ENCODE measurements at places on chromosomes 3 and 15. TPM values are rescaled to one million over a fixed set of nuclear protein-coding genes. Genes with fewer than 3 reads are reported as not detected.

Gene CATSPER2
- 3.6 TPM for total RNA-seq

Gene COL6A5
- total RNA-seq = 0.15 TPM

Gene LDHAL6B
- total RNA-seq = not detected

Gene FGD5
- 4.4 TPM for total RNA-seq

Gene SCN5A
- 0.32 TPM for total RNA-seq

DNA sequence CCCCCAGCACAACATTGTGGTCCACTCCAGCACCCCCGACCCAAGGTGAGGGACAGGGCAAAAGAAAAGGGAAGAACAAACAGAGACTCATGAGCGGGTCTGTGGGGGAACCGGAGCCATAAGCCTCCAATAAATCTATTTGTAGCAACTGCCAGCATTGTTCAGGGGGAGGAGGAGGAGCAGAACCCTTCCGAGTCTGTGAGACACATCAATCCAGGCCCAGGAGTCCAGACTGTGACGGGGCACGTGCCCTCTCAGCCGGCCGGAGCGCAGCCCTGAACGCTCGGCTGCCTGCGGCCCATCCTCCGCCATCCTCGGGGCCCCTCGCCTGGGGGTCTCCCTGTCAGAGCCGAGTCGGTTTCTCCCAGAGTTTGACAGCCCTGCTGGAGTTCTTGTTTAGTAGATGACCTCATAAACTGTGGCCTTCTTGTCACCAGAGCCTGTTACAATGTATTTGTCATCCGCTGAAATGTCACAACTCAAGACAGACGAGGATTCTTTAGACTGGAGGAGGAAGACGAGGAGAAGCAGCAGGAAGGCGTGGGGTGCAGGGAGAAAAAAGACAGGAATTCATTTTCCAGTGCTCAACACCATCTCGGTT is 47.9 kb downstream of the TLE3 start:
- H3K36me3 ChIP-seq = peaks cover 35% of the 10 kb centered on the region
- no peaks in the 10 kb centered on the region for H3K27me3 ChIP-seq
- H3K4me3 ChIP-seq = no peak overlapping the region
- no peak for DNase-seq
- no peak overlapping the region for H3K27ac ChIP-seq
- no peaks in the 10 kb centered on the region for H3K4me1 ChIP-seq

DNA sequence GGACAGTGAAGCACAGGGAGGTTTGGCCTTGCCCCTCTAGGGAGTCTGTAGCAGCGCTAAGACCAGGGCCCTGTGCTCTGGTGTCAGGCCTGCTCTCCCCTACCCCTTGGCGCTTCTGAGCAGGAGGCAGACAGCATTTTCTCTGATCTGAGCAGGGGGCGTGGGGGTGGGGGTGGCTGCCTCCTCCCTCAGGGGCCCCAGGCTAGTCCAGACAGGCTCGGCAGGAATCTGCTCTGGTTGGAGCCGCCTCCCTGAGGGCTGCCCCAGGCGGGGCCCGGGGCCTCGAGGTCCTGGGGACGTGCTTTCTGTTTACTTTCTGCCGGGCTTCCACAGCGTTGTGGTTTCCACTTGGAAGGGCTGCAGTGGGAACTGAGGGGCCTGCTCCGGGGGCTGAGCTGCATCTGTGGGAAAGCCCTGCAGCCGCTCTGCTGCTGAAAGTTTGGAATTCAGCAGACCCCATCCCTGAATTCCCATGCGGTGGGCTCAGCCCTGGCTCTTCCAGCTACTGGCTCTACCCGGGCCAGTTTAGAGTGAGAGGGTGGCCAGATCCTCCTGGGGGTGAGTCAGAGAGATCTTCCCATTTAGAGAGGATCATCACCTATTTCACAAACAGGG is 105.4 kb downstream of the LINGO1 start:
- H3K4me3 ChIP-seq = no peak overlapping the region
- no peak for DNase-seq
- H3K27ac ChIP-seq = no peak overlapping the region
- no peaks in the 10 kb centered on the region for H3K4me1 ChIP-seq
- no peaks in the 10 kb centered on the region for H3K27me3 ChIP-seq

DNA sequence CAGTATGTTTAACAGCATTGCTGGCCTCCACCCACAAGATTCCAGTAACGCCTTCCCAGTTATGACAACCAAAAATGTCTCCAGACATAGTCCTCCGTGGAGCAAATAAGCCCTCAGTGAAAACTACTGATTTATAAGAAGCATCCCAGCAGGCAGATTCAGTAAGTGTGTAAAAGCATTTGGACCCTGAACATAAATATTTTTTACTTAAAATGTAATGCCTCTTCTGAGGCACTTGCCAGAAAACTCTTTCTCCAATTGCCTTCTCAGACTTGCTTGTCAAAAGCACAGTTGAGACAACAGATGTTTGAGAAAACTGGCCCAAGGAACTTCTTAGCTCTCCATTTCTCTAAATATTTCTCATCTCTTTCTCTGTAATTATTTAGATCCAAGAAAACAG is 31.8 kb upstream of the DCLK3 start:
- no peaks in the 10 kb centered on the region for H3K4me1 ChIP-seq
- H3K27me3 ChIP-seq = no peaks in the 10 kb centered on the region
- H3K36me3 ChIP-seq = no peaks in the 10 kb centered on the region
- DNase-seq = no peak
- no peak overlapping the region for H3K27ac ChIP-seq

DNA sequence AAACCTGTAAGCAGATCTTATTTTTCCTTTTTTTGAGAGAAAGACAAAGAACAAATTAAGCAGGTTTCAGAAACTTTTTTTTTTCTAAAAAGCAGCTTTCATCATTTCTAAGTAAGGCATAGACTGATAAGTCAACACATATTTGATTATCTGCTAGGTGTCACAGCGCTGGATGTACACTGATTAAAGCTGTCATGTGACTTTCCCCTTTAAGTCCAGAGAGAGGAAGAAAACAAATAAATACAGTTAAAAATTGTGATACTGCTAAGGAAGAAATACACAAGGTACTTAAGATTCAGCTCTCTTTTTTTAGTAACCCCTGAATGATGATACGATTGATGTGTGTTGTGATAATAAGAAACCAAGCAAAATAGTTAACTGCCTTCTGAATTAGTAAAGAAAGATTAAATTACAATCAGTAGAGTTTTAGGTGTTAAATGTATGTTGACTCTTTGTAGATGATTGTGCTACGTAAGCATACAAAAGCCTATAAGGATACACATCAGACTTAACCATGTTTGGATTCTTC is 2.8 kb downstream of the GLCE start:
- H3K36me3 ChIP-seq = no peaks in the 10 kb centered on the region
- no peaks in the 10 kb centered on the region for H3K4me1 ChIP-seq
- H3K27ac ChIP-seq = no peak overlapping the region

- H3K27ac ChIP-seq = no peak overlapping the region
- no peak overlapping the region for H3K4me3 ChIP-seq
- DNase-seq = no peak
- no peaks in the 10 kb centered on the region for H3K36me3 ChIP-seq
Measured at GRCh38 chr3:28743271-28743670, 394.6 kb upstream of the AZI2 start.

GRCh38 chr3:46857485-46858341 is 5.5 kb downstream of the MYL3 start:
- H3K27ac ChIP-seq = no peak overlapping the region
- no peaks in the 10 kb centered on the region for H3K4me1 ChIP-seq
- no peak overlapping the region for H3K4me3 ChIP-seq
- H3K27me3 ChIP-seq = no peaks in the 10 kb centered on the region
- H3K36me3 ChIP-seq = no peaks in the 10 kb centered on the region
- no peak for DNase-seq

GRCh38 chr3:193053046-193053435 is 135.4 kb upstream of the MB21D2 start:
- no peaks in the 10 kb centered on the region for H3K36me3 ChIP-seq
- H3K27ac ChIP-seq = no peak overlapping the region
- H3K4me1 ChIP-seq = no peaks in the 10 kb centered on the region
- no peaks in the 10 kb centered on the region for H3K27me3 ChIP-seq
- no peak for DNase-seq

- no peak for DNase-seq
- peak overlapping the region; percentile 89 for H3K27ac ChIP-seq
- peak overlapping the region; percentile 84 for H3K4me3 ChIP-seq
- H3K4me1 ChIP-seq = no peaks in the 10 kb centered on the region
Measured at GRCh38 chr15:41231422-41232226, 556 bp downstream of the CHP1 start.

- no peak overlapping the region for H3K4me3 ChIP-seq
- no peaks in the 10 kb centered on the region for H3K36me3 ChIP-seq
- H3K27me3 ChIP-seq = no peaks in the 10 kb centered on the region
- DNase-seq = no peak
- no peak overlapping the region for H3K27ac ChIP-seq
Measured at GRCh38 chr3:112372396-112372795, 39.4 kb downstream of the CD200 start.

DNA sequence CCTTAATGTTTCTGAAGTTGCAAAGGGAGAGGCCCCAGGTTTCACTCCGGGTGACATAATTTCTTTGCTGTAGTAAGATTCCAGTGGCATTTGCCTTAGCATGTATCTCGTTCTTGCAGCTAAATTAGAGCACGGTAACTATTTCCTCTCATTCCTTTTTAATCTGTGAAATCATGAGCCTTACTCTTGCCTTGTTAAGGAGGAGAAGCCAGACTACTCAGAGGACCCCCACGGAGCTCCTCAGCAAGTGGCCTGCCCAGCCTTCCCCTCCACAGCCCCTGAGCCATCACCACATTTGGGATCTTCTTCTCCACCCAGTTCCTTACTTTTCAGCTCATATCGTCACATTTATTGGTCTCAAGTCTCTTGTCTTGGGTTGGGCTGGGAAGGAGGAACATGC is 54.2 kb downstream of the ABHD2 start:
- H3K4me1 ChIP-seq = peaks cover 6% of the 10 kb centered on the region
- H3K27me3 ChIP-seq = no peaks in the 10 kb centered on the region
- H3K27ac ChIP-seq = no peak overlapping the region
- DNase-seq = no peak
- H3K36me3 ChIP-seq = no peaks in the 10 kb centered on the region
- no peak overlapping the region for H3K4me3 ChIP-seq

DNA sequence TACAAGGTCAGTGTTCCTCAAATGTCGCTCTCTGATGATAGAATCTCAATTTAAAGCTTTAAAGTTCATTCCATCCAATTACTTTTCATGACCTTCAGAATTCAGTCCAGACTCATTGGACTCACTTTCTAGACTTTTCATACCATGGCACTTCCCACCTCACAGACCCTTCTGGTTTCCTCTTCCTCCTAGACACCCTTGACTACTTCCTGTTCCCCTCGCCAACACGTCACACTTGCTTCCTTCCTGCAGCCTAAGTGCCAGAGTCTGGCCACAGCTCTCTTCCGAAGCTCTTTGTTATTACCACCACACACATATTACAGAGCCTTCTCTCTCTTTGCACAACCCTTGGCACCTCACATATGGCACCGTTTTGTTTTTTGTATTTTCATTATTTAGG is 59.1 kb upstream of the UMPS start:
- no peak for DNase-seq
- H3K27ac ChIP-seq = no peak overlapping the region
- H3K4me3 ChIP-seq = no peak overlapping the region
- H3K27me3 ChIP-seq = no peaks in the 10 kb centered on the region
- peaks cover 9% of the 10 kb centered on the region for H3K36me3 ChIP-seq

DNA sequence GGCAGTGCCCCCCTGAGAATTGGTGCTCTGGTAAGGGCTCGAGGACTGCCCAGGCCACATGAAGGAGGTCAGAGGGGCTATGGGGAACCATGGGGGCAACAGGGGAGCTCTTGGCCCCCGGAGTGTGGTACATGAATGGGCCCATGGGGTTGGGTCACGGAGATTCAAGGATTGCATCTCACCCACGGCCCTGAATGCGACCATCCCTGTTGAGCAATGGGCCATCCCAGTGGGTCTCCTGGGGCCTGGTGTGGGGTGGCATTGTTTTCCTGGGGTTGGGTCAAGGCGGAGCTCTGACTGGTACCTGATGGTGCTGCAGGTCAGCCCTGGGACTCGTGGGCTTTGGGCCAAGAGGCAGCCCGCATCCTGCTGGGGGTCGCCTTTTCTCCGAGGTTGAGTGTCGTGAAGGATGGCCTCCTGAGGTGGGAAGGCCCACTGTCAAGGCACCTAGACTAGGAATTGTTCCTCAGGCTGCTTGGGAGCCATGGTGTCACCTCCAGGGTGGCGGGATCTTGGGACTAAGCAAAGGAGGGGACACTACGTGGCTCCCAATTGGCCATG is 198.3 kb downstream of the UBE3A start:
- no peak overlapping the region for H3K4me3 ChIP-seq
- no peaks in the 10 kb centered on the region for H3K36me3 ChIP-seq
- no peak overlapping the region for H3K27ac ChIP-seq
- H3K4me1 ChIP-seq = no peaks in the 10 kb centered on the region
- DNase-seq = no peak
- no peaks in the 10 kb centered on the region for H3K27me3 ChIP-seq

- no peak for DNase-seq
- no peaks in the 10 kb centered on the region for H3K36me3 ChIP-seq
- no peaks in the 10 kb centered on the region for H3K4me1 ChIP-seq
- H3K27me3 ChIP-seq = no peaks in the 10 kb centered on the region
Measured at GRCh38 chr15:46278486-46279090, 643.8 kb downstream of the SQOR start.

GRCh38 chr15:81286621-81287121 is 37.3 kb downstream of the STARD5 start:
- no peaks in the 10 kb centered on the region for H3K27me3 ChIP-seq
- no peaks in the 10 kb centered on the region for H3K4me1 ChIP-seq
- H3K36me3 ChIP-seq = no peaks in the 10 kb centered on the region
- DNase-seq = no peak
- no peak overlapping the region for H3K27ac ChIP-seq

DNA sequence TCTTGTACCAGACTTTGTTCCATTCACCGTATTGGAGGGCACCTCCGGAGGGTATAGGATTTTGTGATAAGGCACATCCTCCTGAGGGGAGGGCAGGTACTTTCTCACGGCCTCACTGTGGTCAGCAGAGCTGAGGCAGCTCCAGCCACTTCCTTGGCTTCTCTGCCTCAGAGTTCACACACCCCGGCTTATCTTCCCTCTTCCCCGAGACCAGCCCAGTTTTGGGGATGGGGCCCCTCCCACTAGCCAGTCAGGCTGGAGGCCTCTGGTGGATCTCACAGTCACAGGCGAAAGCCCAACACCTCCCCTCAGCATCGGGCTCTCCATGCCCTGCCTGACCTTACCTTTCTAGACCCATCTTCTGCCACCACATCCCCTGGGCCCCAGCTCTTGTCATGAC is 316.2 kb upstream of the CTDSPL start:
- H3K27ac ChIP-seq = no peak overlapping the region
- H3K4me1 ChIP-seq = no peaks in the 10 kb centered on the region
- H3K27me3 ChIP-seq = no peaks in the 10 kb centered on the region
- no peak overlapping the region for H3K4me3 ChIP-seq
- no peaks in the 10 kb centered on the region for H3K36me3 ChIP-seq

Data from colonic mucosa (tissue), 4 donors.